ENCODE measurements at places on chromosomes 7 and 10.

- no peak for DNase-seq
Measured at GRCh38 chr7:106603346-106603745, 57.6 kb downstream of the CCDC71L start.

DNA sequence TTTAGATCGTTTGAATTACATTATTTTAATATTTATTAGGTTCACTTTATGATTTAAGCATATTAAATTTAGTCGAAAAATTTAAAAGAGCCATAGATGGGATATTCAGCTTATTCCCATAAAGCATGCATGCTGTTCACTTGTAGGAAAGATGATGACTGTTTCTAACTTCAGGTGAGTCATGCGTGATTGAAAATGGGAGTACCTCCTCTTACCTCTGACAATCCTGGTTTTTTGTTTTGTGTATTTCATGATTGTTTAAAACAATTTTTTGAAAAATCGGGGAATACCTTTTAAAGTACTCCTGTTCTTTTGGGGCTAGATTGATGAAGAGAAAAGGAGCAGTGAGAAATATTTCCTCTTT is 1.4 kb downstream of the TNKS2 start:
- no peak for DNase-seq

DNA sequence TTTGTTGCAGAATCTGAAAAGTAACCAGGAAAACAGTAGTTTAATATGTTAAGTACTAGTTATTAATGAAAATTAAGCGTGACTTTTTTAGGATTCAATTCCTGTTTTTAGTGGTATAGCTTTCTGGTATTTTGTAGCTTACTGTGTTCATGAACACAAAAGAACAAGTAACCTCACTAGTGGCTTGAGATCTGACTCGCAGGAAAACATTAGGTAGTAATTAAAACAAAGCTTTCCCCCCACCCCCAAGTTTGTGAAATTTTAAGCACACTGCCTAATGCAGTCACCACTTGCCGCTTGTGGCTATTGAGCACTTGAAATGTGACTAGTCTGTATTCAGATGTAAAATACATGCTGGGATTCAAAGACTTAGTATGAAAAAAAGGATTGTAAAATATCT is 102.5 kb upstream of the RPA3 start:
- no peak for DNase-seq

DNA sequence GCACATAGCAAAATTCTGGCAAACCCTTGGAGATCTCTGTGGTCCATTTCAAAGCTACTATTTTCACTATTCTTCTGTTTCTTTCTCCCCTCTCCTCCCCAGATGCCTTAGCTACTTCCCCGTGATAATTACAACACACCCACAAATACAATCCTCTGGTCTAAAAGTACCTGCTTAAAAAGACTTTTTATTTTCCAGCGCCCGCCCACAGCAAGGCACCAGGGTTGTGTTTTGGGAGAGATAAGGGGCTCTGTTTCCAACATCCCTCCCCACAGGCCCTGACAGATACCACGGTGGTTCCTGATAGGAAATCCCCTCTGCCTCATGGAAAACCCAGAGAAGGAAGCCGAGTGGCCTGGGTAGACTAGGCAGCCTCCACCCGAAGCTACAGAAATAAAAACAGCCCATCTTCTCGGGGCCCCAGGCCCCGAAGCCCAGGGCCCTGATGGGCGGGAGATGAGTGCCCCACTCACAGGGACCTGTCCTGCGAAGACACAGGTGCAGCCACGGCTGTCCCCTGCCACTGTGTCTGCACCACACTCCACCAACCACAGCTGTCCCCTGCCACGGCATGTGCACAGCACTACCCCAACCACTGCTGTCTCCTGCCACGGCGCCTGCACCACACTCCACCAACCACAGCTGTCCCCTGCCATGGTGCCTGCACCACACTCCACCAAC is 19.7 kb downstream of the CALML5 start:
- DNase-seq = peak; percentile 26

GRCh38 chr10:42943025-42943818 is 133.6 kb upstream of the RET start:
- DNase-seq = no peak

- DNase-seq = no peak
Measured at GRCh38 chr7:2017914-2018568, 214.7 kb downstream of the MAD1L1 start.

DNA sequence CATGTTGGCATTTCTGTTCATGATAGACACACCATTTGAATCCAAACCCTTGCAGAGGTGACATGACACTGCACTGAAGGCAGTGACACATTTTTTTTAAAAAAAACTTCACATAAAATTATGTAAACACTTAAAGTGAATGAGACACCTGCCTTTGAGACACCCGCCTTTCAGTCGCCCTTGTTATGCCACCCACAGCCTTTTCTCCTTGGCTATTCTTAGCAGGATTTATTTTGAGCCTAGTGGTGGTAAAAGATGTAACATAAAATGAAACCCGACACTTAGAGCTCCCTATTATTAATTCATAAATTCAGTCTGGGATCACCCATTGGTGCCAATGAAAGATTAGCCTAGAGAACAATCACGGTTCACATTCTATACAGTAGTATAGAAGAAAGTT is 161.3 kb downstream of the DYNC1I1 start:
- no peak for DNase-seq

GRCh38 chr10:5973069-5973468 is 4.3 kb downstream of the IL15RA start:
- no peak for DNase-seq

GRCh38 chr10:122249991-122250750 is 20.9 kb upstream of the BTBD16 start:
- no peak for DNase-seq

DNA sequence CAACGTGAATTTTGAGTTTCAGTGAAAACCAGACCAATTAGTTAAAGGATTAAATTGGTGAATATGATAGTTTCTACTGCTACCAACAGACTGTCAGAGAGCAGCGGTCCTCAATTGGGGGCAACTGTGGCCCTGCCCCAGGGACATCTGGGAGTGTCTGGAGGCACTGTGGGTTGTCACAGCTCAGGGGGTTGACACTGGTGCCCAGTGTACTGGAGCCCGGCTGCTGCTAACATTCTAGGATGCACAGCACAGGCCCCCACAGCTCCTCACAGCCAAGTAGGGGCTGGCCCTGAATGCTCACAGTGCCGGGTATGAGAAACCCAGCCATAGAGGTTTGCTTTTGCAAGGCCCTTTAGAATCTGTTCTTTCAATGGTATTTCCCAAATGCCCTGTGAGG is 84.1 kb upstream of the CXCL12 start:
- DNase-seq = no peak

- no peak for DNase-seq
Measured at GRCh38 chr7:116327752-116328151, 117.4 kb downstream of the TES start.

- DNase-seq = peak; percentile 32
Measured at GRCh38 chr10:52818019-52818418, 45.4 kb upstream of the MBL2 start.

DNA sequence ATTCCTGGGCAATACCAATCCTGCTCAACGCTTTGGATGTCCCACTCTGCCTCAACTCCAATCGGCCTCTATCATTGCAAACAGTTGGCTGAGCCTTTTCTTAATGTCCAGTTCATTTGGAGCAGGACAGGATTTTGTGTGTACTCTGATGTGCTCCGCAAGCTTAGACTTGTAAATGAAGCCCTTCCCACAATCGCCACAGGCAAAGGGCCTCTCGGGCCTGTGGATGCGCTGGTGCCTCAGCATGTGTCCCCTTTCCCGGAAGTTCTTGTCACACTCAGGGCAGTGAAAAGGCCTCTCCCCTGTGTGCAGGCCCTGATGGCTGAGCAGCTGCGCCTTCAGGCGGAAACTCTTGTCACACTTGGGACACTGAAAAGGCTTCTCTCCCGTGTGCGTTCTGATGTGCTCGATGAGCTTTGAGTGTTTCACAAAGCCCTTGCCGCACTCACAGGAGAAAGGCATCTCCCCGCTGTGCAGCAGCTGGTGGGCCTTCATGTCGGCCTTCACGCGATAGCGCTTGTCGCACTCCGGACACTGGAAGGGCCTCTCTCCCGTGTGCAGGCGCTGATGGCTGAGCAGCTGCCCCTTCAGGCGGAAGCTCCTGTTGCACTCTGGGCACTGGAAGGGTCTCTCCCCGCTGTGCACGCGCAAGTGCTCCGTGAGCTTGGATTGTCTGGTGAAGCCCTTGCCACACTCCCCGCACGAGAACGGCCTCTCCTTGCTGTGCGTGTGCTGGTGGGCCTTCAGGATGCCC is 20.0 kb downstream of the ZNF786 start:
- DNase-seq = no peak

DNA sequence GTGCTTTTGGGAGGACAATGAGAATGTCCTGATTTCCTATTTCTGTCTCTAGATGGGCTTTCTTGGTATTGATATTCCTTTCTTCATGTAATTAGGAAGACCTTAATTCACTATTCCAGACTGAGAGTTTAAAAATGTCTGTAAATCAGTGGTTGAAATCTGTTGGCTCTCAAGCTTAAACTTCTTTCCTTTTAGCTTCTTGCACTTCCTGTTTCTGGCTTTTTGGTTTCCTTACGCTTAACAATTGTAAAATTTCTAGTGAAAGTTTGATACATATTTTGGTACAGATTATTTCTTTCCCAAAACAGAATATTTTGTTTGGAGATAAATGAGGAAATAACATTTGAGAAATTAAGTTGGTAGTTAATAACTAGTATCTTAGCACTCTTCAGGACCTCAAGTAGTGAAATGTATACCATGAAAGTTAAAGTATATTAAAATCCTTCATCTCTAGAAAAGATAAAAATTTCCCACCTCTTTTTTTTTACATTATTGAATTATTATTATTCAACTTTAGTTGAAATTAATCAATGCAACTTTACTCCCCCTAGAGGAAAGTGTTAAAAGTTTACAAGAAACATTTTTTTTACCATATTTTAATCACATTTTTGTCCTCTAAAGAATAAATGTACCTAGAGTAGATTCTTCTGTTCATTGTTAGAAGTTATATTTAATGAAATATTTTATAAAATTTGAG is 137.2 kb downstream of the PHTF2 start:
- DNase-seq = peak; percentile 32

- DNase-seq = peak; percentile 83
Measured at GRCh38 chr10:76049581-76050290, 618.3 kb downstream of the LRMDA start.

- DNase-seq = peak; percentile 14
Measured at GRCh38 chr7:4739528-4739992, 35.9 kb upstream of the AP5Z1 start.

- DNase-seq = no peak
Measured at GRCh38 chr7:101166909-101167644, 1.7 kb upstream of the VGF start.

DNA sequence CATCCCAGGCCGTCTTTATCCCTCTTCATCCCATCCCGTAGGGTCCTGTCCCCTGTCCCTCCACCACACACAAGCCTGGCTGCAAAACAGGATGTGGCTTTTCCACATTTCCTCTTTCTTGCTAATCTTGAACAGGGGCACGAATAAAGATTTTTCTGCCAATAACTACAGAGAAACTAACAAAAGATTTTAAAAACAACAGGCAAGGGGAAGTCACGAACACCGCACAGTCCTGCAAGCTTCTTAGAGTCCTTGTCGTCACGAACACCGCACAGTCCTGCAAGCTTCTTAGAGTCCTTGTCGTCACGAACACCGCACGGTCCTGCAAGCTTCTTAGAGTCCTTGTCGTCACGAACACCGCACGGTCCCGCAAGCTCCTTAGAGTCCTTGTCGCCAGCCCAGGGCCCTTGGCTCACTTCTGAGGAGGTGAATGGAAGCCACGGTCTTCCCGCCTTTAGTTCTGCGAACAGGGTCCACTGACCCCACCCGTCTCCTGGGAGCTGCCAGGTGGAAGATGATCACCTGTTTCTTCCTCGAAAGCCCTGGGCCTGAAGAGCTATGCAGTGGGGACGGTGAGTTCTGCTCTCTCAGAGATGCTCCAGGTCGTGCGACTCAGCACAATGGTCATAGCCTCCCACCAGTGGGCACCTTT is 10.3 kb upstream of the INSIG1 start:
- no peak for DNase-seq

DNA sequence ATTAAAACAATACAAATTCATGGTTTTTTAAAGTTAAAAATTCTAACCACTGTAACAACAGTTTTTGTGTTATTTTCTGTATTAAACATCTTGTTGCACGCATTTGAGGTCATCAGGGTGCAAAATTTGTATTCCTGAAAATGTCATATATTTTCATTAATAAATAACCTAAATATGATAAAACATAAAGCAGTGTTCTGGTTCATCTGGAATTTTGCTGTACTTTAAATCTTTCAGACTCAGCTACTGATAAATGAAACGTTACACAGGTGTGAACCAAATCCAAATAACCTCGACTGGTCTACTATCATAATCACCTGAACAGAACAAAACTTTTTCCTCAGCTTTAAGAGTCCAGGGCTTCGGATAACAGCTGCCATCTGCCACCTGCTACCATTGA is 6.9 kb downstream of the IFIT2 start:
- DNase-seq = no peak

- peak; percentile 49 for DNase-seq
Measured at GRCh38 chr7:22726345-22726906, 574 bp upstream of the IL6 start.

GRCh38 chr10:73467206-73467605 is 28.6 kb downstream of the PPP3CB start:
- DNase-seq = no peak

DNA sequence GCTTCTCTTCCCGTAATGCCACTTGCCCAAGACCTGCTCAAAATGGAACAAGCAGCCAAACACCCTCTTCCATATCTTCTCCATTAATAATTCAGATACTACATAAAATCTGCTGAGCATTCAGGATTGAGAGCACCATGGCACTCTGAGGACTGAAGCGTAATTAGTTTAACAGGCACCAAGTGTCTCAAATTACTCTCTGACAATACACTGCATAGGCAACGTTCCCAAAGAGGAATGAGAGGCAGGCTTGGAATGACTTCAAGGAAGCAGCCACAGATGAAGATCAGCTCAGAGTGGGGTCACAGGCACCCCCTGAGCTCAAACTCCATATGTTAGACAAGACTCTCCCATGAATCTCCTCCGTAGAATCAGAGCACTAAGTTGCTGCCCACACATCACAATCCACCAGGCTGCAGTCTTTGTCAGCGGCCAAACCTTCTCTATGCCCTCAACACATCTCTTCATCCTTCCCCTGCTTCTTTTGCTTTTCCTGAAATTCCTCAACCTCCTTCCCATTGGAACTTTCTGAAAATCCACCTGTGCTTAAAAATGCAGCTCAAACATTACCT is 4.7 kb upstream of the ABLIM1 start:
- DNase-seq = no peak

- DNase-seq = peak; percentile 47
Measured at GRCh38 chr10:113454341-113455061, 98.4 kb upstream of the HABP2 start.

DNA sequence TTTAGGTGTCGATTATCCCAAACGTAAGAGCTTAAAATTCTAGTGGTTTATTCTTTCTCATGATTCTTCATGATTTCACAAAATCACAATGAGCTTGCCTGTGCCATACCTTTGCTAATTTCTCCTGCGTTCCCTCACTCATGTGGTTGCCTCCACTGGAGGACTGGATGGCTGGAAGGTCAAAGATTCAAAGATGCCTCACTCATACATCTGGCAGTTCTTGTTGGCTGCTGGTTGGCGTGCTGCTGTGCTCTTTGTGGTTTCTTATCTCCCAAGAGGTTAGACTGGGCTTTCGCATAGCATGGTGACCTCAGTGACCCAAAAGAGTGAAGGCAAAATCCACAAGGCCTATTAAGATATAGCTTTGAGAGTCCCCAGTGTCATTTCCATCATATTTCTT is 877.6 kb upstream of the AUTS2 start:
- no peak for DNase-seq

GRCh38 chr10:106473129-106473685 is 691.3 kb downstream of the SORCS1 start:
- no peak for DNase-seq

- no peak for DNase-seq
Measured at GRCh38 chr7:112743811-112744210, 46.4 kb downstream of the TMEM168 start.

GRCh38 chr10:75395066-75395931 is 6.3 kb downstream of the ZNF503 start:
- peak; percentile 77 for DNase-seq

Measured in suppressor macrophage treated with lipopolysaccharide for 4 hours (primary cell).